Activated CD8-positive, alpha-beta T cell treated with anti-CD3 and anti-CD28 coated beads for 36 hours (primary cell): ENCODE measurements at places on chromosomes 2 and 18. TPM values are rescaled to one million over a fixed set of nuclear protein-coding genes. Genes with fewer than 3 reads are reported as not detected.
A peak's percentile ranks its signal among the peaks of the same experiment; 100 is the strongest.

UXS1 gene
- 47.4 TPM for total RNA-seq

GDF7 gene
- not detected for total RNA-seq

TRIM43 gene
- not detected for total RNA-seq

UGT1A10 gene
- not detected for total RNA-seq

- no peak for DNase-seq
These were observed 35.9 kb downstream of the SMC6 start for GRCh38 chr2:17717666-17718065.

- DNase-seq, result peak; percentile 11
These were observed 292.7 kb upstream of the SLC39A10 start for GRCh38 chr2:195364015-195364965.

- DNase-seq, result no peak
These were observed 419.0 kb downstream of the DSC3 start for GRCh38 chr18:30623401-30624065.

- DNase-seq, result peak; percentile 59
These were observed 123.7 kb downstream of the ALPK2 start for GRCh38 chr18:58505181-58505580.
